ENCODE measurements at places on chromosomes 1 and 21.

- DNase-seq, result no peak
Observed at GRCh38 chr1:51908499-51908898, 30.0 kb upstream of the NRDC start.

DNA sequence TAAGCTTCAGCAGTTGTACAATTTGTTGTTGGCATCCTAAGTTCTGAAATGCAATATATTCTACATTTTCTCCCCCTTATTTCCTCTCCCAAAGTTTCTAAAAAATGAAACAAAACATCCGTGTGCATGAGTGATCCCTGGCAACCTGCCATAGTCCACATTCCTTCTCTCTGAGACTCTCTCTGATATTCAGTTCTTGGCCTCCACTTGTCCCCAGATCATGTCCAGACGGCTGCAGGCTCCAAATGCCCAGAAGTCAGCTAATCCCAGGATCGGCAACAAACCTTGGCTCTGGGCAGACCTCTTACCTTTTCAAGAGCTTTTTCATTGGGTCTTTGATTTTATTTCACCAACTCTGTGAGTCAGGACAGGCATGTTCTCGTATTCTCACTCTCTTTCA lies 187.8 kb downstream of the ETS2 start:
- DNase-seq, result no peak

DNA sequence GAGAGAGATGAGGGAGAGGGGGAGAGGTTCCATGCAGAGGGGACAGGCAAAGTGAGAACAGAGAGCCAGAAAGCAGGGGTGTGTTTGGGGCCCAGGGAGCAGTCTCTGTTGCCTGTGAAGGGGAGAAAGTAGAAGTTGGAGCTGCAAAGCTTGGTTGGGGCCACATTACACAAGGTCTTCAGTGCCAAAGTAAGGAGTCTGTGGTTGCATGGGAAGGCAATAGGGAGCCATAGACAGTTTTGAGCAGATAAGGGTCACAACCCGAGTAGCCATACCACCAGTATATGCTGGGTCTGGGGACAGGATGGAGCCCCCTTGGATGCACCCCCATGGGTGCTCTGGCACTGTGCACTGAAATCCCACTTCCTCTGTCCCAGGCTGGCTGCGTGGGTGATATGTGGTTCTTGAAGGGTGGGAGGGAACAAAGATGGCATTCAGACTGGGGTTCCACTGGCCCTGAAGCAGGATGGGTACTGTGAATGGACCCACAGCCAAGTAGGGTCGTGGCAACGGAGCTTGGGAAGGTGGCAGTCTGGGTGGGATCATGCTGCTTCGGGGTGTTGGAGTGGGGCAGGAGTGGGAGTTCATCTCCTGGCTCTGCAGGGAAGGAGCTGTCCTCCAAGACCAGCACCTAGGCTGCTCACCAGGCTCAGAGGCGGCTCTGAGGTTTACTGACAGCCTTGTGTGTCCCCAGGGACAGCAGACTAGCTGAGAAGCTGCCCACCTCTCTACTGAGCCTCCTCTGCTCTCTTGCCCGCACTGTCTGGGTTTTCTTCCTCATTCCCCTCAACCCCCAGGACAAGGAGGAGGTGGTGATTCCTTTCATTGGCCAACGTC lies 12.1 kb downstream of the DRAXIN start:
- no peak for DNase-seq

- no peak for DNase-seq
Observed at GRCh38 chr1:206455289-206455665, 15.0 kb upstream of the IKBKE start.
